ENCODE measurements at places on chromosomes 6 and 20.

- DNase-seq = no peak
These were observed 29.9 kb upstream of the PLCB4 start for GRCh38 chr20:9038791-9039535.

- no peak for DNase-seq
These were observed 12.0 kb upstream of the RAET1E start for GRCh38 chr6:149909701-149910470.

GRCh38 chr20:53898556-53898931 is 171.8 kb downstream of the BCAS1 start:
- DNase-seq = no peak

GRCh38 chr6:153099636-153100035 is 31.4 kb downstream of the RGS17 start:
- DNase-seq = no peak

DNA sequence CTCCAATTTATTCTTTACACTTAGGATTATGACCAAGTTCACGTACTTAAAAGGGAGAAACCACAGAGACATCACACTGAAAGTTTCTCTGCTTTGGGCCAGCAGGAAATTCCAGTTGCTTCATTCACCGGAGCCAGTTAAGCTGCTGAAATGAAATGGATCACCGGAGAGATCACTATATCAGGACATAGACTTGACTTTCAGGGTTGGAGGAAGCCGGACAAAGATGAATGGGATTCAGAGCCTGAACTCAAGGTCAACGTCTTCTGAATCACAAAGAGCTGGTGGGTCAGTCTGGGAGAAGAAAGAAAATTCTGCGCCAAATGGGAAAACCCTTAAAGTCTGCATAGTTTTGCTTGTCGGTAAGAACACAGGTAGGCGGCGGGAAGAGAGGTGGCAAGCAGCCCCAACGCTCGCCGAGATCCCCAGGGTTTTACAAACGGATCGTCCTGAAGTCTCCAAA is 81.9 kb upstream of the CCDC28A start:
- DNase-seq = no peak

GRCh38 chr6:41942067-41942851 is 651 bp upstream of the CCND3 start:
- no peak for DNase-seq

DNA sequence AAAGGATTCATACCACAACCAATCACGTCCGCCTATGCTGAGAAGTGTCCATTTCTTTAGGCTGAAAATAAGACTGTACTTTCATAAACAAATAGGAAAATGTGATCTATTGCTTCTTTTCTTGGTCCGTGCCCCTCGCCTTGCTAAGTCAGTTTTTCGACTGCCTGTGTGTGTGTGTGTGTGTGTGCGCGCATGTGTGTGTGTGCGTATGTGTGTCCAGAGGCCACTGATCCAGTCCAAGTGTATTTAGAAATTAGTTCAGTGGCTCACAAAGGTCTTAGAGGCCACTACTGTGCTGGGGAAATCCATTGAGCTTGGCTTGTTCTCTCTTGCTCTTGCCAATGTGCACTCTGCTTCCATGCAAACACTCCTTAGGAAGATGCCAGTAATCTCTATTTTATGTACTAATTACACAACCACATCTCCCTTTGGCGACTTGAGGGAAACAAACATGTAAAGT is 50.5 kb downstream of the SLC22A23 start:
- DNase-seq = no peak

DNA sequence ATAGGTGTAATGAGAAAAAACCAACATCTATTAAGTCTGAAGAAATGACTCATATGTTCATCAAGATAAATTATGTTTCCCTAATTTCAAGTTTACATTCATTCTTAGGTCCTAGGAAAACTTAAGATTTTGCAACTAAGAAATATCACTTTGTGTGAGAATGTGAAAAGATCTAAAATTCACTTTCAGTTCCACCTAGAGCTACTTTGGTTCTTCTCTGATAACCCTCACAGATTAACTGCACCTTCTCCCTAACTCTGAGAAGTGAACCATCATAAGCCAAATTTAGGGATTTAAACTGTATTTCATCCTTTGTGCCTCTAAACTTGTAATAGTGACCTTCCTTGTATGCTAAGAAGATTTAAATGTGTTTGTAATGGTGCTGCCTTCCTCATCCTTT is 213.0 kb downstream of the FRK start:
- DNase-seq = no peak

- DNase-seq = no peak
These were observed 108.5 kb downstream of the SYCP2 start for GRCh38 chr20:59824711-59825562.

DNA sequence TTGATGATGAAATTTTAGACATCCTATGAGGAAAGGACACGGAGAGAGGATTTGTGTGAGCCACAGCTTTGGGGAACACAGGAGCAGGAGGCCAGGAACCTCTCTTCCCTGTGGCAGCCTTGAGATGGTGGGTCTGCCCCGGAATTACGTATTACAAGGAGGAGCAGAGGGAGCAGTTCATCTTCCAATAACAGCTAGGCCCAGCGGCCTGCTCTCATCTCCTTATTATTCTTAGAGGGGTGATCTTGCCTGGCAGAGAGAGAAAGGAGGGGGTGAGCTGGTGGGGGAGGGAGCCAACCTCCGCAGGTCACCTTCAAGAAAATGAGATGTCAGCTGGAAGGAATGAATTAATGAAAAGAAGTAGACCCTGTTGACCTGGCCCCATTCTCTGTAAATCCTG is 305.8 kb downstream of the LRFN2 start:
- no peak for DNase-seq

GRCh38 chr6:161644521-161644920 is 370.7 kb upstream of the AGPAT4 start:
- no peak for DNase-seq

DNA sequence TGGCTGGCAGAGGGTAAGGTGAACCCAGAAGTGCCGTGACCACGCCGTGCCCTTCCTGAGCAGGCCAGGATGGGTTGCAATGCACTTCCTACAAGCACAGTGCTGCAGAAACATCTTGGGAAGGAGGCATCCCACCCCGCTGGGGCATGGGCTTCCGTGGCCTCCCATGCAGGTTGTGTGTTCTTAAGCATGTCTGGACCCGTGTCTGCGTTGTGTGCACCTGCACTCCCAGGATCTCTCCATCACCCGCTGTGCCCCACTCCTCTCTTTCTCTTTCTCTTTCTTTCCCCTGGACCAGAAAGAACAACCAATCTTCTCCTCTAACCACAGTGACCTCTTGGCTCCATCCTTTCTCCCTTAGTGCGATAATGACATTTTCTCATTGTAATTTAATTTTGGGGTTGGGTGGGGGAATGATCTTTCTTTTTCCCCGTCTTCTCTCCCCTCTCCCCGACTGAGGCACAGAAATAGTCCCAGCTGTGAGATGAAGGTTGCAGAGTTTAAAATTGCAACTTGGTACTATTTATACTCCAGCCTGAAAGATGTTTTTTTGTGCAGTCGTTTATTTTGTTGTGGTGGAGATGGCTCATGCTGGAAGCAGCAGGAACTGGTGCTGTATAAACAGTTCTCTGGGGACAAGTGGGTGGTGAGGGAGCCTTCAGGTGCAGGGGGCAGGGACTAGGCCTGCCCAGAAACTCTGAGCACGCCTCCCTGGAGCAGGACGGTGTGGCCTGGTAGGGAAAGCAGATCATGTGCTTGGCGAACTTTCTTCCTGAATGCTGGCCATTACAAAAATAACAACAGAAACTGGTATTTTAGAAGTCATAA is 20.5 kb downstream of the BCAS4 start:
- peak; percentile 88 for DNase-seq

- no peak for DNase-seq
These were observed 8.8 kb downstream of the ASF1A start for GRCh38 chr6:118902726-118903125.

- DNase-seq = peak; percentile 77
These were observed 86.4 kb downstream of the FKBP5 start for GRCh38 chr6:35602133-35602946.

GRCh38 chr6:108588586-108588985 is 27.9 kb downstream of the FOXO3 start:
- no peak for DNase-seq

DNA sequence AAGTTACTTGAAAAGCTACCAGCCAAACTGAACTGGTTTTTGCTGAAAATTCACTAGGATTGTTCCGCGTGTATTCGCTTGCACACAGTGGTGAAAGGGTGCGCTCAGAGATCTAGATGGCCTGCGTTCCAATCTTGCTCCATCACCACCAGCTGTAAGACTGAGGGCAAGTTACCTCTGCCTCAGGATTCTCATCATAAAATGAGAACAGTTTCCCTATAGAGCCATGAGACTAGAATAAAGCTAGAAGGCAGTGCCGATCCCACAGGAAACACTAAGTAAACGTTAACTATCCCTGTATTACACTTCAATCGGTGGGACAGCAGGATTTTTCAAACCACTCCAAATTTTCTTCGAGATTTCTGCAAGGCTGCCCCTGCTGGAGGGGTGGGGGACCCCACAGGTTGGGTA is 838 bp downstream of the AHCY start:
- DNase-seq = no peak

Data from NCI-H2227 treated with DMSO at 0.1 percent for 48 hours (cell line).